ENCODE measurements at places on chromosomes 5 and 9.
A peak's percentile ranks its signal among the peaks of the same experiment; 100 is the strongest.

GRCh38 chr5:98296426-98296825 lies 477.0 kb upstream of the RGMB start:
- DNase-seq: no peak

DNA sequence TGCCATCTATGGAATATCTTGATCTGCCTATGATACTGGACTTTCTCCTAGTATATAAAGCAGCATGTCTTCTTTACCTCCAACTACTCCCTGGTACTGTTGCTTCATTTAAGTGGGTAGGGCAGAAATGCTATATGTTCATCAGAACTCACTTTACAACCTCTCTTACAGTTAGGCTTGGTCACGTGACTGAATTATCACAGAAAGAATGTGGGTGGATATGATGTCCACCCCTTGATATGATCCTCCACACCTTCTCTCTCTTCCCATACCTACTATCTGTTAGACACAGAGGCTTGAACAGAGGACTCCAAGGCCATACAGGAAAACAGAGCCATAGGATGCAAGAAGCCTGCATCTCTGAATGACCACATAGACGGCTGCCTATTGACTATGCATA lies 19.8 kb downstream of the CRHBP start:
- DNase-seq: no peak

DNA sequence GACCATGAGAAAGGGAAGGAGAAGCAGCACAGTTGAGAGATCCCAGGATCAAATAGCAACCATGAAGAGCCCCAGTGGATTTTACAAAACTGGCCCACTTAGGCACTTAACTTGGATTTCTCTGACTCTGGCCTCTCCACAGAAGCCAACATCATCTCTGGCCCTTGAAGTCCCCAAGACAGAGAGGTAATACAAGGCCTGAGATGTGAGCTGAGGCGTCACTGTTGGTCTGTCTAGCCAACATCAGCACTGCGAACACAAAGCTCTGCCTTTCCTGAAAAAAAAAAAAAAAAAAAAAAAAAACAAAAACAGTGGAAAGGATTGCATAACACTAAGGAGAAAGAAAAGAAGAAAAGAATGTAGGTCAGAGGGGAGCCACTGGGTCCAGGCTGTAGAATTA lies 378.3 kb downstream of the BRINP1 start:
- DNase-seq: no peak

DNA sequence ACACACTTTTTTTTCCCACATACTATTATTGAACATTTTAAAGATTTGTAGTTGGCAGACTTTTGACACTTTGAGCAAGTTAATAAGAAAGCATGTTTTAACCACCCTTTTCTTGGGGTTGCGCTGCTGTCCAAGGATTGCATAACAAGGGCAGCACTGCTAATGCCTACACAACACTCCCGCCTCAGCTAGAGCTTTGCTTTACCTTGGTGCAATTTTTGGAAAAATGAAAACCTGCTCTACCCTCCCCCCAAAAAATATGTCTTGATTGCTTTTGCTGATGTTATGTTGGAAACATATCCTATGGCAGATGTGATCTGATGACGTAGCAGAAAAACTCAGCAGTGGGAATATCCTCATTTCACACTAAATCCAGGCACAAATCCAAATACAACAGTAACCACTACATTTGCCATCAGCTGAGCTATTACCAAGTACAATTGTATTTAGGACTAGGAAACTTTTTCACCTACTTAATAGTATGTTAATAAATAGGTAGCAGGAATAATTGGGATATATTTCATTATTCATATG lies 51.5 kb downstream of the UBE2R2 start:
- DNase-seq: no peak

DNA sequence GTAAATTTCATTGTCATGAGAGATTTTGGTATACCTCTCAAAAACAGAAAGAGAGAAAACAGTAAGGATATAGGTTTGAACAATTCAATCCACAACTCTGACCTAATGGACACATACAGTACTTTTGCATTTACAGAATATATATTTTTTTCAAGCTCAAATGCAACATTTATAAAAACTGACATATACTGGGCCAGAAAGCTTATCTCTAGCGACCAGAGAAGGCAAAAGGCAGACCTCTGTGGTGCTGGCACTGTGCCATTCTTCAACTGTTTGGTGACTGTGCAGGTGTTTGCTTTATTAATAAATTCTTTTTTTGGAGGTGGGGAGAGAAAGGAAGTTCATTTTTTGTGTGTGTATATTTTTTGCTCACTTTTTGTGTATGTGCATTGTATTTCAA lies 6.0 kb upstream of the PLAC8L1 start:
- DNase-seq: no peak

DNA sequence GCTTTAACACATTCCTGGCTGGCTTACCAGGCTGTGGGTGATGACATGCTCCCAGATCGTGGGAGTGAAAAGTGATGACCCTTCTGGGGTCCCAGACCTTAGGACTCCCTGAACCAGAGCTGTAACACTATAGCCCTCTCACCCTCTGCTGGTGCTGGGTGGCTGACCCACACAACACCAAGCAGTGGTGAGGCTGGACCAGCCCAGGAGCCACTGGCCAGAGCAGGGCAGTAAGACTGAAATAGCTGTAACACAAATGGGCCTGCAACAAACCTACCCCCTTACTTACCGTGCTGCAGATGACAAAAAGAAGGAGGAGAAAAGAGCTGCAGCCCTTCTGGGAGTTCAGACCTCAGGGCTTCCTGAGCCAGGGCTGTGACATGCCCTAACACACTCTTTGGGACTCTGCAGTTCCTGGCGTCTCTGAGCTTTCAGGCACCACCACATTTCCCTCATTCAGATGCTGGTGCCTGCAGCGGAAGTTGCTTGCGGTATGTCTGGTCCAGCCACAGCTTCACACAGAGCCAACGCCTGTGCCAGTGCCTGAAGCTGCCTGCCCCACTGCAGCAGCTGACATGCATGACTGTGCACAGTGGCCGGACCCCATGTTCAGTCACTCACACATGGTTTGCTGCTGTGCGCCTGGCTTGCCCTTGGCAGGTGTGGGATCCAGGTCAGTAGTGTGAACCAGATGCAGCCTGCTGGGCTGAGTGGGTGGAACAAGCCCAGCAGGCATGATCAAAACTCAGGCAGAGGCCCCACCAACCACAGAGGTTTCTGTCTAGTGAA lies 1247.4 kb downstream of the EFNA5 start:
- no peak for DNase-seq

DNA sequence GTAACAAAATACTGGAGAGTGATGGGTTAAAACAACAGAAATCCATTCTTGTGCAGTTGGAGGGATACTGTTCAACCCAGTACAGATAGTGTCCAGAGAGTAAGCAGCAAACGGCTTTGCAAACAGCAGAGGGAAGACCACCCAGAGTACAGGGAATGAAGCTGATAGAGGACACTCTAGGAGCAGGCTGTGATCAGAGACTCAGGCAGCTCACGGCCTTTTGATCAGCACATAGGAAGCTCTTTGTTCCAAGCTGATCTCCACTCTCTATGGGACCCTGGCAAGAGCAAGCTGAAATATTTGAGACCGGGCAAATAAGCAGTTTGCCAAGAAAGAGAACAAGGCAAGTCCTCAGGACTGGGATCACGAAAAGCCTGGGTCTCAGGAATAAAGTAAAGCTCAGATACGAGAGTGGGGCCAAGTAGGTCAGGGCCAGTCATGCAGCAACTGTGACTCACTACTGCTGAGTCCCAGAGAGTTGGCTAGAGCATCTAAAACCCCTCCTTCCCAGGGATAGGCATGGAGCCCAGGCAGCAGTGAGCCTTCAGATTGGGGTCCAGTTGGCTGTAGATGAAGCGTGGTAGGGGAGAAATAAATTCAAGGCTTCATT lies 52.4 kb downstream of the MELK start:
- DNase-seq: peak; percentile 49

DNA sequence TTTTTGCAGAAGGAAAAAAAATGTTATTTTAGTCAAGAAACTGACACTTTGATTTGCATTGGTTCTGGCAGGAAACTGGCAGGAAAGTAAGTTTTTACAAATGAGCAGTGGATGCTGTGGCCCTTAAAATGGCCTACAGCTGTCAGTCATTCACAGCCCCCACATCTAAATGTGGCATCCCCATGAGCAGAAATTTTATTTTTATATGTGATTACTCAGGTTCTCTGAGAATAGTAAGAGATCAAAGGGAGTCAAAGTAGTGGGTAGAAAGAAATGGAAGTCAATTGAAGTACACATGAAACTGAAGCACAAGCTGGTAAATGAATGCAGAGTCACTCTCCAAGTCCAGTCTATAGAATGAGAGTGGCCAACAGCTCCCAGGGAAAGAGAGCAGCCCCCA lies 80.3 kb downstream of the ENC1 start:
- DNase-seq: no peak

DNA sequence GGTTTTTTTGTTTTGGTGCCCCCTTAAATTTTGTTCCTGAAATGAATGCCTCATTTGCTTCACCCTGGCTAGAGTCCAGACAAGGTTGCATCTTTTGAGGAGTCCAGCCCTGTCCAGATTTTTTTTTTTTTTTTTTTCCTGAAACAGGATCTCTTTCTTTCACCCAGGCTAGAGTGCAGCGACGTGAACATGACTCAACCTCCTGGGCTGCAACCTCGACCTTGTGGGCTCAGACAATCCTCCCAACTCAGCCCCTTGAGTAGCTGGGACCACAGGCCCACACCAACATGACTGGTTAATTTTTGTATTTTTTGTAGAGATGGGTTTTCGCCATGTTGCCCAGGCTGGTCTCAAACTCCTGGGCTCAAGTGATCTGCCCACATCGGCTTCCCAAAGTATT lies 469.0 kb upstream of the BRINP1 start:
- DNase-seq: no peak

GRCh38 chr5:169772256-169772655 lies 135.2 kb downstream of the DOCK2 start:
- no peak for DNase-seq

GRCh38 chr5:815449-815848 lies 30.9 kb upstream of the ZDHHC11B start:
- no peak for DNase-seq

DNA sequence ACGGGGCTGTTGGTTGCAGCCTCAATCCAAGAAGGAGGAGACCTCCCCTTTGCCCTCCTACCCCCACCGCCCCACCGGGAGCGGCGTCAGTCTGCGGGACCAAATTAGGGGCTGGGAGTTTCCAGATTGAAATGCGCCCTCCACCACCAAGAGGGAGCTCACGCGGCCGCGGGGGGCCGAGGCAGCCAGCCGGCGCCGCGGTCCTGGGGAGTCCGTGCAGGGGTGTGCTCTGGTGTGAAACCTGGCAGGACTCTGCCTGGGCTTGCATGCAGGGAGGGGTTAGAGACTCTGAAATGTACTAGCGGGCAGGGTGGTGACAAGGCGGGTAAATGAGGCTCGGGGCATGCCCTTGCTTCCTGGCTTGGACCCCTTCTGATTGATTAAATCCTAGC lies 989 bp upstream of the FBN2 start:
- no peak for DNase-seq

DNA sequence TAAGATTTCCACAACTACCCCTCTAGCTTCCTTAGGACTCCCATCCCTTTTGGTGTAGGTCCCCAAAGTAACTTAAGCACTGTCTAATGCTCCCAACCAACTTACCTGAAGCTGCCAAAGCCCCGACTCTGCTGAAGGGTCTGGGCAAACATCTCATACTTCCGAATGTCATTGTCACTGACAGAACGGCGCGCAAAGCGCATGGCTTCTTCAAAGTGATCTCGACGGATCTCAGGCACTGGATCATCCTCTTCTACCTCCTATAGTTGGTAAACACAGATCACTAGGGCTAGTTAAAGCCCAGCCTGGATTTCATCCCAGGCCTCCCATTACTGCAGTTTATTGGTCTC lies 15.2 kb downstream of the VCP start:
- DNase-seq: no peak

GRCh38 chr5:102638316-102638715 lies 116.8 kb upstream of the PAM start:
- DNase-seq: no peak

GRCh38 chr5:107674655-107675054 lies 3.9 kb upstream of the EFNA5 start:
- DNase-seq: no peak

DNA sequence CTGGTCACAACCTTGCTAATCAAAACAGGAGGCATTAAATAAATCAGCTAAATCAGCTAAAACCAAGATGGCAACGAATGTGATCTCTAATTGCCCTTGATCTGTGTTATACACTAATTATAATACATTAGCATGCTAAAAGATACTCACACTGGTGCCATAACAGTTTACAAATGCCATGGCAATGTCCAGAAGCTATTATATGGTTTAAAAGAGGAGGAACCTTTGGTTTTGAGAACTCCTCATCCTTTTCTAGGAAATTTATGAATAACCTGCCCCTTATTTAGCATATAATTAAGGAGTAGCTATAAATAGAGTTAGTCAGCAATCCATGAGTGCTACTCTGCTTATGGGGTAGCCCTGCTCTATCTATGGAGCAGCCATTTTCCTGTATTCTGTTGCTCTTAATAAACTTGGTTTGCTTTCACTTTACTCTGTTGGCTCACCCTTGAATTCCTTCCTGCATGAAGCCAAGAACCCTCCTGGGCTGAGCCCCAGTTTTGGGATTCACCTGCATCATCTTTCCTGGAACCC lies 18.7 kb upstream of the NNT start:
- no peak for DNase-seq

GRCh38 chr5:56148453-56148971 lies 84.6 kb downstream of the ANKRD55 start:
- no peak for DNase-seq

- DNase-seq: no peak
Measured at GRCh38 chr5:72561148-72561972, 54.1 kb upstream of the ZNF366 start.

GRCh38 chr9:136198605-136199083 lies 6.3 kb downstream of the LHX3 start:
- DNase-seq: no peak

DNA sequence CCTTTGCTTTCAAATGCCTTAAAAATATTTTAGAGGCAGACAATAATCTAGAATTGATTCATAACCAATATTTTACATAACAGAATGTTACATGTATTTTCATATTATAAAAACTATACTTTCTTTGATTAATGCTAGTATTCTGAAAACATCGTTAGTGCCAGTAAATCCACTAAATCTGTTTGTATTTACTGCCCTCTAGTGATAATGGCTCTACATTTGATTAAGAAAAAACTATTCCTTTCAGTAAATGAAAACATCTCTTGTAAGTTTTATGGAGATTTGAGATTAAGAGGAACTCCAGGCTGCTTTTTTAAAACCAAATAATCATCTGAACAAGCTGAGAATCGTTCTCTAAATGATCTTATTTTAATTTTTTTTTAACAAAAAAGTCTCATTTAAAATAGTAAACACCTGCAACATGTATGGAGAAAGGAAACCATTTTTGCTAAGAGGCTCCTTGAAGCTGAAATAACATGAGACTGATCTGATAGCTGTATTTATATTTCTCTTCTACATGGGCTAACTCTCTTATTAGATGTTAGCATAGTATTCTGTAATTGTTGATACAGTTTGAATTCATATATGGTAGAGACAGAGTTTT lies 424.7 kb downstream of the RAB3C start:
- DNase-seq: no peak

GRCh38 chr5:153211076-153211475 lies 279.4 kb upstream of the GRIA1 start:
- DNase-seq: no peak

DNA sequence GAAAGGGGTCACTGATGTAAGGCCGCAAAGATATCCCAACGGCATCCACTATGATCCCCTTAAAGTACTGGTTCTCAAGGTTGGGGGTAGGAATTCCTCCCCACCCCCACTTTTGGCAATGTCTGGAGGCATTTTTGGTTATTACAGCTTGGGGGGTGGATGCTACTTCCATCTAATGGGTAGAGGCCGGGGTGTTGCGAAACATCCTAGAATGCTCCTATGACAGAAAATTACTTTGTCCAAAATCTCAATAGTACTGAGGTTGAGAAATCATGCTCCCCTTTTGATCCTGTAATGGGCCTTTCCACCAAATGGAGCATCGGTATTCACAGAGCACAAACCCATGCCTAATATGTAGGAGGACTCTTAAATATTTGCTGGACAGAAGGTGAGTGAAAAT lies 20.8 kb upstream of the TCERG1 start:
- DNase-seq: no peak

Measured in C1 segment of cervical spinal cord (tissue), 14 donors.